Ascending aorta (tissue), 2 donors: ENCODE measurements at places on chromosomes 2 and 18. TPM values are rescaled to one million over a fixed set of nuclear protein-coding genes. Genes with fewer than 3 reads are reported as not detected.

FAM237A gene
- total RNA-seq = not detected

ANKRD62 gene
- total RNA-seq = not detected

TSGA10 gene
- not detected for total RNA-seq

PMAIP1 gene
- not detected for total RNA-seq

PTPRN gene
- total RNA-seq = not detected

REG1A gene
- total RNA-seq = 0.96 TPM

DNA sequence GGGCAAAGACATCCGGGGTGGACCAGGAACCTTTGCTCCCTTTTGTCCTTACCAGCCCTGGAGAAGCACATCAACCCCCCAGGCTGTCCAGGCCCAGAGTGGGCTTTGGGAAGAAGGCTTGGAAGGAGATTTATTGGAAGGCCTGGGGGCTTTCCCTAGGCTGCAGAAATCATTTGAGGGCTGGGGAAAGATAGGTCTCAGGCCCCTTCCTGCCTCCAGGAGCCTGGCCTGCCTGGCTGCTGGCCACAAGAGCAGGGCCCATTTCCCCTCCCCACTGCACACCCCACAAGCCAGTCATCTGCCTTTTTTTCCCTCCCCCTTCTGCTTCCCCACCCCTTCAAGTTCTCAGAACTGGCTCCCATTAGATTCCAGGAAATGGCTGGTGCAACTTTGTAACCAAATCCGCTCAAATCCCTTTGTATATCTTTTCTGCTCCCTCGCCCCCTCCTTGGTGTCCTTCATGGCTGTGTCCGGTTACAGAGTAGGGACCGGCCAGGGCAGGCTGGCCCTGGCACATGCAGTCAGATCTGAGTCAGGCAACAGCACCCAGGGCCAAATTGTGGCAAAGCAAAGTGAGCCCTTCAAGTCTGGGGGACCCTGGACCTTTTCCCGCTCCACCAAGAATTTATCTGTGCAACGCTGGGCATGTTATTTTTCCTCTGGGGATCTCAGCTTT, 20.8 kb upstream of the TNP1 start:
- no peak overlapping the region for H3K4me3 ChIP-seq
- H3K27ac ChIP-seq = peak overlapping the region; percentile 28
- no peaks in the 10 kb centered on the region for H3K36me3 ChIP-seq
- no peaks in the 10 kb centered on the region for H3K27me3 ChIP-seq

GRCh38 chr18:75753753-75754152, 326.2 kb upstream of the SMIM21 start:
- H3K4me1 ChIP-seq = no peaks in the 10 kb centered on the region
- no peak overlapping the region for H3K4me3 ChIP-seq
- H3K27ac ChIP-seq = no peak overlapping the region
- H3K27me3 ChIP-seq = no peaks in the 10 kb centered on the region

GRCh38 chr2:156456616-156457015, 20.4 kb downstream of the GPD2 start:
- H3K27me3 ChIP-seq = no peaks in the 10 kb centered on the region
- DNase-seq = no peak
- no peaks in the 10 kb centered on the region for H3K36me3 ChIP-seq
- no peak overlapping the region for H3K27ac ChIP-seq

GRCh38 chr2:196601430-196602306, 37.8 kb upstream of the CCDC150 start:
- H3K27me3 ChIP-seq = no peaks in the 10 kb centered on the region
- H3K4me1 ChIP-seq = peaks cover 11% of the 10 kb centered on the region
- H3K36me3 ChIP-seq = no peaks in the 10 kb centered on the region
- H3K27ac ChIP-seq = peak overlapping the region; percentile 85
- no peak overlapping the region for H3K4me3 ChIP-seq

DNA sequence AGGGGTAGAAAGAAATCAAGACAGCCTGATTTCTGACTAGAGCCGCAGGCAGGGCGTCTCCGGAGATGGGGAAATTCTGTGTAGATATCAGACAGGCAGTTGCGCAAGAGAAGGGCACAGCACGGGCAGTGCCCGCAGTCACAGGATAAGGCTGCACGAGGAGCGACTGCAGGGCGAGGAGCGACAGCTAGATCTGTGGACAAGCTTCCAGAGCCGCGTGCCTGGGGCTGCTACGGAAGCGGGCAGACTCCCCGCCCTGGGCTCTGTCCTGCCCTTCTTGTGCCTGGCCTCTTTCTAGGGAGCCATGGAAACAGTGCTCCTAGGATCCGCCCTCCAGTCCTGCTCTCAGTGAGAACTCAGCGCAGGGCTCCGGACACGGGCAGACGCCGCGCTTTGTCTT, 12.6 kb downstream of the MC5R start:
- H3K4me3 ChIP-seq = no peak overlapping the region
- H3K27ac ChIP-seq = no peak overlapping the region
- no peaks in the 10 kb centered on the region for H3K36me3 ChIP-seq
- no peak for DNase-seq
- no peaks in the 10 kb centered on the region for H3K4me1 ChIP-seq
- no peaks in the 10 kb centered on the region for H3K27me3 ChIP-seq

- H3K4me1 ChIP-seq = no peaks in the 10 kb centered on the region
- no peak overlapping the region for H3K4me3 ChIP-seq
- DNase-seq = no peak
- no peak overlapping the region for H3K27ac ChIP-seq
Observed at GRCh38 chr2:53641290-53641689, 126.3 kb upstream of the CHAC2 start.

- no peaks in the 10 kb centered on the region for H3K36me3 ChIP-seq
- H3K27ac ChIP-seq = no peak overlapping the region
- no peak overlapping the region for H3K4me3 ChIP-seq
- H3K4me1 ChIP-seq = no peaks in the 10 kb centered on the region
- no peak for DNase-seq
Observed at GRCh38 chr2:116952254-116952653, 862.2 kb upstream of the DDX18 start.

- peaks cover 26% of the 10 kb centered on the region for H3K4me1 ChIP-seq
- H3K27me3 ChIP-seq = no peaks in the 10 kb centered on the region
- H3K27ac ChIP-seq = peak overlapping the region; percentile 95
- no peaks in the 10 kb centered on the region for H3K36me3 ChIP-seq
- no peak for DNase-seq
Observed at GRCh38 chr2:218567797-218568189, 358 bp downstream of the USP37 start.

GRCh38 chr2:233926806-233927205, 9.6 kb downstream of the TRPM8 start:
- no peak for DNase-seq
- H3K4me1 ChIP-seq = no peaks in the 10 kb centered on the region
- H3K4me3 ChIP-seq = no peak overlapping the region
- no peak overlapping the region for H3K27ac ChIP-seq
- H3K27me3 ChIP-seq = no peaks in the 10 kb centered on the region
- no peaks in the 10 kb centered on the region for H3K36me3 ChIP-seq
